ENCODE measurements at places on chromosomes 4 and X.

DNA sequence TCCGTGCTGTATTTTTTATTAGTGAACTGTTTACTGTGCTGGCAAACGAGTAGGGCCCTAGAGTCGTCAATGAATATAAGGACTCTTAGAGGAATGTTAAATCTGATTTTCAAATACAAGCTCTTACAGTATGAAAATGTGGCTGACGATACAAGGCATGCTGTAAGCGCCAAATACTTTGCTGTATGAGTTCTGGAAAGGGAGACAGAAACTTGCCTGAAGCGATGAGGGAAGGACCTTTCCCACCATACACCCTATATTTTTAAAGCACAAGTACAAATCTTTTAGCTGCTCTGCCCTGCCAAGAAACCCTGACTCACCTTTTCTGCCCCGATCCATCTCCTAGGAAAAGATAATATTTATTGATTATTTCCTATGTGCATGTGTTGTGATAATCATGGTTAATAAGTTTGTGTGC, 15.7 kb upstream of the RUFY3 start:
- no peak for DNase-seq
- peaks cover 22% of the 10 kb centered on the region for H3K4me1 ChIP-seq
- H3K27ac ChIP-seq = peak overlapping the region; percentile 97
- no peaks in the 10 kb centered on the region for H3K36me3 ChIP-seq

DNA sequence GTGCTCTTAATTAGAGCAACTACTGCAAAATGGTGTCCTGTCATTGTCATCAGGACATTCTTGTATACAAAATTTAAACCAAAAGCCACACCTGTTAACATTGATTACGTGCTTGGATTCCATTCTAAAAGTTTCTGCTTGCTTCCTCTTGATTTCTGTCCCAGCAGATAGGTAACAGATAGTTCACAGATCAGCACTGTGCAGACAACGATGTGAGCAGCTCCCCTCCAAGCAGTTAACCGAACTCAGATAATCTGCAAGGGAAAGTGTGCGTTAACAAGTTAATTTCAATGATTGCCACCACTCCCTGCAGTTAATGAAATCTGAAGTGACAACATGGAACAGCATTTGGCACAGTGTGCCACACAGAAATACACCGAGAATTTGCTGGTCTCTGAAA, 54.4 kb upstream of the RELL1 start:
- H3K27ac ChIP-seq = no peak overlapping the region
- no peak overlapping the region for H3K4me3 ChIP-seq
- no peaks in the 10 kb centered on the region for H3K27me3 ChIP-seq
- no peaks in the 10 kb centered on the region for H3K4me1 ChIP-seq
- no peak for DNase-seq

- H3K27me3 ChIP-seq = no peaks in the 10 kb centered on the region
- H3K27ac ChIP-seq = no peak overlapping the region
- H3K4me1 ChIP-seq = peaks cover 5% of the 10 kb centered on the region
- H3K36me3 ChIP-seq = no peaks in the 10 kb centered on the region
- no peak for DNase-seq
Observed at GRCh38 chr4:53055716-53056403, 193.7 kb downstream of the RASL11B start.

GRCh38 chr4:17497890-17498523, 13.9 kb downstream of the QDPR start:
- H3K27me3 ChIP-seq = no peaks in the 10 kb centered on the region
- no peak overlapping the region for H3K4me3 ChIP-seq
- peaks cover 5% of the 10 kb centered on the region for H3K36me3 ChIP-seq
- no peaks in the 10 kb centered on the region for H3K4me1 ChIP-seq
- DNase-seq = no peak

- no peaks in the 10 kb centered on the region for H3K36me3 ChIP-seq
- no peak for DNase-seq
- peak overlapping the region; percentile 55 for H3K27ac ChIP-seq
- H3K27me3 ChIP-seq = no peaks in the 10 kb centered on the region
- no peak overlapping the region for H3K4me3 ChIP-seq
Observed at GRCh38 chr4:6773106-6773505, 9.4 kb upstream of the KIAA0232 start.

DNA sequence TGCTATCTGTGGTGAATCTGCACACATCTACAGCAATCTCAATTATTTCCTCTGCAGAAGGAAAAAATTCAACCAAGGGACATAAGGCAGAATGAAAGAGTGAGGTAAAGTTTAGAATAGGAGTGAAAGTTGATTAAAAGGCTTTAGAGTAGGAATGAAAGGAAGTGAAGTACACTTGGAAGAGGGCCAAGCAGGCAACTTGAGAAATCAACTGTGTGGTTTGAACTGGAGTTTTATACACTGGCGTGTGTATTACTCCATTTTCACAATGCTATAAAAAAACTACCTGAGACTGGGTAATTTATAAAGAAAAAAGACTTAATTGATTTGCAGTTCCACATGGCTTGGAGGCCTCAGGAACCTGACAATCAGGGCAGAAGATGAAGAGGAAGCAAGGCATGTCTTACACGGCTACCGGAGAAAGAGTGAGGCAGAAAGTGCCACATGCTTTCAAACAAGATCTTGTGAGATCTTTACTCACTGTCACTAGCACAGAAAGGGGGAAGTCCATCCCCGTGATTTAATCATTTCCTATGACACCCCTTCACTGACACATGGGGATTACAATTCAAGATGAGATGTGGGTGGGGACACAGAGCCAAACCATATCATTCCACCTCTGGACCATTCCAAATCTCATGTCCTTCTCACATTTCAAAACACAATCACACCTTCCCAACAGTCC, 234.8 kb downstream of the IL15 start:
- no peaks in the 10 kb centered on the region for H3K27me3 ChIP-seq
- H3K4me1 ChIP-seq = no peaks in the 10 kb centered on the region
- H3K27ac ChIP-seq = no peak overlapping the region
- no peaks in the 10 kb centered on the region for H3K36me3 ChIP-seq
- DNase-seq = no peak

DNA sequence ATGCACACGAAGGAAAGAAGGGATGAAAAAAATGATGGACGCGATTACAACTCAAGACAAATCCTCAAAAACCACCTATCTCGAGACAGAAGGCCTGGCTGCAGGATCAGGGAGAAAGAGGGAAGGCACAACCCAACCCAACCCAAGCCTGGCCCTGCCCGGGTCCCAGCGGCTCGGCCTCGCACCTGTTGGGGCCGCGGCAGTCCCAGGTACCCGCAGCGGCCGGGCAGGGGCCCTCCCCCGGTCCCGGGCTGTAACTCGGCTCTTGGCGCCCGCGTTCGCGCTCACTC, 464 bp downstream of the RASGEF1B start:
- H3K4me3 ChIP-seq = peak overlapping the region; percentile 94
- no peaks in the 10 kb centered on the region for H3K27me3 ChIP-seq
- peaks cover 18% of the 10 kb centered on the region for H3K4me1 ChIP-seq
- no peaks in the 10 kb centered on the region for H3K36me3 ChIP-seq
- H3K27ac ChIP-seq = peak overlapping the region; percentile 91

DNA sequence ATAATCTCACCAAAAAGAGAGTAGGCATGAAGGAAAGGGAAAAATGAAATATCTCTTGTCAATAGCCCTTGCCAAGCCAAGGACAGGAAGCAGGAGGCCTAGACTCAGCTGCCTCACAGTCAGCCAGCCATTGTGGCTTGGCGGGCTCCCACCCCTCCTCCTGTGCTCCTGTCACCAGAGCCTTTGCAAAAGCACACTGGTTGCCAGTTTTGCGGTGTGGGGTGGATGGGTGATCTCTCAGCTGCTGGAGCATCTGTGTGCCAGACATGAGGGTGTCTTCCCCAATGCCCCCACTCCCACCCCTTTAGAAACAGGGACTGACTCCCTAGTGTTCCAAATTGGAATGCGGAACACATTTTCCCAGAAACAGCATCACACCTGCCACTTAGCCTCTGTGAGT, 26.1 kb downstream of the ARHGEF6 start:
- no peak overlapping the region for H3K27ac ChIP-seq
- no peaks in the 10 kb centered on the region for H3K27me3 ChIP-seq
- peaks cover 74% of the 10 kb centered on the region for H3K4me1 ChIP-seq
- no peak overlapping the region for H3K4me3 ChIP-seq

DNA sequence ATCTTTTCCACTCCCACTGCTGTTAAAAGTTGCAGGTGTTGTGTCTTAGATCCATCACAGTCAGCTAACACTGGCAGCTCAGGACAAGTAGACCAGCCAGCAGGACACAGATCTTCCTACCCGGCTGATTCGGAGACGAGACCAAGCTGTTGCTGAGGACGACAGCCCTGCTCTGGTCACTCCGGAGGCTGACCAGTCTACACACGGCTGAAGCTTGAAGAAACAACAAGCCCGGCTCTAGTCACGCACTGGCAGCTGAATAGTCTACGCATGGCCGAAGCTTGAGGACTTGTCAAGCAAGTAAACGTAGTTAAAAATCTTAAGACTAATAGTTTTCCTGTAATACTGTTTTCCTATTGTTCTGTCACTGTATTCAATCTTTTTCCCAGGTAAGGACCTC, 1.8 kb downstream of the ACOX3 start:
- DNase-seq = no peak
- no peaks in the 10 kb centered on the region for H3K36me3 ChIP-seq
- H3K4me3 ChIP-seq = no peak overlapping the region
- H3K4me1 ChIP-seq = peaks cover 29% of the 10 kb centered on the region

DNA sequence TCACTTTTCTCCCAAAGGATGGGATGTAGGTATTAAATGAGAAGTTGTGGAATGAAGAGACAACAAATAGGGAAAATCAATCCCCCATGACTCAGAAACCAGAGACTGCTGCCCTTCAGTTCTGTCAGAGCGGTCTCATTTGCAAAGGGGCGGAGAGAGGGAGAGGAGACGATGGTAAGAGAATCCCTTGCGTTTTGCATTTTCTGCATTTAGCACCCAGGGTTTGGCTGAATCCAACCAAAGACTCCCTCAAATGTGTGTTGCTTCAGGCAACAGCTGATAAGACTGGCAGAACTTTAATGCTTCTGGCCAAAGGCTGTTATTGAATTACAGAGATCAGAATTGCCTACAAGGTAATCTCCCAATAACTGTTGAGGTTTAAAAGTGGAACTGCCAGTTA, 230.2 kb downstream of the EVC2 start:
- H3K4me3 ChIP-seq = no peak overlapping the region
- no peak overlapping the region for H3K27ac ChIP-seq
- no peaks in the 10 kb centered on the region for H3K27me3 ChIP-seq
- no peaks in the 10 kb centered on the region for H3K4me1 ChIP-seq
- DNase-seq = no peak
- H3K36me3 ChIP-seq = no peaks in the 10 kb centered on the region

GRCh38 chrX:42538405-42538804, 239.6 kb downstream of the PPP1R2C start:
- H3K36me3 ChIP-seq = no peaks in the 10 kb centered on the region
- DNase-seq = no peak
- no peaks in the 10 kb centered on the region for H3K27me3 ChIP-seq
- no peak overlapping the region for H3K27ac ChIP-seq

GRCh38 chr4:14361084-14361483, 641.2 kb upstream of the CPEB2 start:
- H3K27ac ChIP-seq = no peak overlapping the region
- no peaks in the 10 kb centered on the region for H3K36me3 ChIP-seq

DNA sequence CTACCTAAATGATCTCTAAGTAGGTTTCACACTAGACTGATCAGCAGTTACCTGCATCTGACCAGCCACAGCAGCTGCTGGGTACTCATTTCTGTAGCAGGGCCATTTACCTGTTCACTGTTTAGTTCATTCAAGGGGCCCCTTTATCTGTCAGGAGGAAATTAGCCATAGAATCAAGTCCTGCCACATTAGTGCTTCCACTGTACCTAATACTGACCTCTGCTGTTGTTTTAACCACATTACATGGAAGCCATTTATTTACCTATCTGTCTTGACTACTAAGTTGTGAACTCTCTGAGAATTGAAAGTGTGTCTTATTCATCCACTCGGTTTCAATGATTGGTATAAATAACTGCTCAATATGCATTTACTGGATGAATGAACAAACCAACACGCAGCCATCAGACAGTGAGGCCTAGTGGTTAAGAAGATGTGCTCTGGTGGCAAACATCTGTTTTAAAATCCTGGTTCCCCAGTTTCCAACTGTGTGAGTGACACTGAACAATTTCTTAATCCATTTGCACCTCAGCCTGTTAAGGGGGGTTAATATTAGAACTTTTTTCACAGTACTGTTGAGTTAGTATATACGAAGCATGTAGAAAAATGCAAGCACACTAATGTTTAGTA, 30.0 kb upstream of the ANXA5 start:
- H3K4me1 ChIP-seq = no peaks in the 10 kb centered on the region
- no peaks in the 10 kb centered on the region for H3K27me3 ChIP-seq
- H3K4me3 ChIP-seq = no peak overlapping the region
- H3K36me3 ChIP-seq = no peaks in the 10 kb centered on the region

DNA sequence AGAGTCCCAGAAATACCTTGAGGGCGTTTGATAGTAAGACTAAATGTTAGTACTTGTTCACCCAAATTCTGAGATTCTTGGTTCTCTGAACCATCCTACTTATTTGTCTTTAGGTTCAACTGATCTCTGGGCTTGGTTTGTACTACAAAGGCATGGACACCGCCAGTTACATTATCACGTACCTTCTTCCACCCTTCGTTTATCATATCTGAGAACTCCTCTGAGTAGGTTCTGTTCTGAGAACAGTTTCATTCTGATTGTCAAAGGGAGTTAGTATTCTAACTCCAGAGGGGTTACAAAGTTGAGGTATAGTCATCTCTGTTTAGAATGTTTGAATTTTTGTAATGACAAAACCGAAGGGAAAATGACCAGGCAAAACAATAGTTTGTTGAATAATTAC, 19.3 kb downstream of the ZFX start:
- DNase-seq = no peak
- H3K27ac ChIP-seq = no peak overlapping the region
- H3K4me3 ChIP-seq = no peak overlapping the region
- H3K27me3 ChIP-seq = no peaks in the 10 kb centered on the region
- H3K36me3 ChIP-seq = peaks cover 16% of the 10 kb centered on the region

DNA sequence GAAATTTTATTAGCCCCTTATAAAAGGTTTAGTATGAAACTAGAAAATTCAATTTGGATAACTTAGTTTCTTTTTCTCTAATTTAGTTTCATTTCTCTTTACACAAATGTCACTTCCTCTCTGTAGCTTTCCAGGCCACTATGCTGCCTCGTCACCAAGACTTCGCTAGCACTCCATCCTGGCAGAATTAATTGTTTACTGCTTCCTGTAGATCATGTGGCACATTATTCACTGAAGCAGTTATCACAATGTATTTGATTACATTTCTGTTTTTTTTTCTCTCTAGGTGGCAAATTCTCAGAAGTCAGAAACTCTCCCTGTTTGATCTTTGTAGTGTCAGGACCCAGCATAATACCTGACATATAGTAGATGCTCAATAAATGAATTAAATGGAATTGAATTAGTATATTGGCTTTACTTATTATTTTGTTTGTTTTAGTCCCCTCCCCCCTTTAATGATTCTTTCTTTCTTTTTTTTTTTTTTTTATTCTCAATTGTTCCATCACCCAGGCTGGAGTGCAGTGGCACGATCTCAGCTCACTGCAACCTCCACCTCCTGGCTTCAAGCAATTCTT, 9.3 kb upstream of the SAT1 start:
- H3K4me3 ChIP-seq = no peak overlapping the region
- H3K27ac ChIP-seq = peak overlapping the region; percentile 60
- DNase-seq = no peak
- H3K36me3 ChIP-seq = no peaks in the 10 kb centered on the region

GRCh38 chr4:84944947-84945346, 21.5 kb downstream of the WDFY3 start:
- no peaks in the 10 kb centered on the region for H3K36me3 ChIP-seq
- no peak for DNase-seq

- no peaks in the 10 kb centered on the region for H3K27me3 ChIP-seq
- H3K4me1 ChIP-seq = peaks cover 56% of the 10 kb centered on the region
- H3K4me3 ChIP-seq = peak overlapping the region; percentile 90
- no peaks in the 10 kb centered on the region for H3K36me3 ChIP-seq
- peak overlapping the region; percentile 99 for H3K27ac ChIP-seq
- DNase-seq = no peak
Observed at GRCh38 chr4:87006426-87006675, 71.5 kb downstream of the AFF1 start.

Measured in heart right ventricle (tissue), 16 donors.